ENCODE measurements at places on chromosomes 6 and 20.

DNA sequence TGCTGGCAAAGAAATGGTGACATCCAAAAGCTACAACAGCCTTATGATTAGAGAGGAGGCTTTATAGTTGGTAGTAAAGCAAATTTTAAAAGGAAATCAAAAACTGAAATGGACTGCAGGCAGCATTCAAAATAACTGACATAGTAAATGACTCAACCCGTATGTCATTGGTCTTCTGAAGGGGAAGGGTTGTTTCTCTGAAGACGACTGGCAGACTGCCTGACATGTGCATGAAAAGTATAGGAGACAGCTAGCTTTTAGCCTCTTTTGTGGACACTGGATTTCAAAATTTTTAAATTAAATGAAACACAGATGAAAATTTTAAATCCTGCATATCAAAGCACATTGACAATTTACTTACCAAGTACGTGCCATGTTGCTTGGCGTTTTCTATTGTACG, 90.7 kb downstream of the TRMT6 start:
- DNase-seq = no peak

GRCh38 chr6:154815938-154816820, 83.0 kb downstream of the SCAF8 start:
- DNase-seq = no peak

- DNase-seq = no peak
Observed at GRCh38 chr6:23535101-23535500, 590.9 kb upstream of the NRSN1 start.

GRCh38 chr20:63054681-63055240, 48.0 kb upstream of the BHLHE23 start:
- no peak for DNase-seq

All from hematopoietic multipotent progenitor cell treated with erythropoietin and hydrocortisone succinate and interleukin-3 and kit ligand, for 6 days (in vitro differentiated cells).